ENCODE measurements at places on chromosomes 2 and 18.

GRCh38 chr2:64104933-64105332 is 39.3 kb downstream of the PELI1 start:
- no peak for DNase-seq

DNA sequence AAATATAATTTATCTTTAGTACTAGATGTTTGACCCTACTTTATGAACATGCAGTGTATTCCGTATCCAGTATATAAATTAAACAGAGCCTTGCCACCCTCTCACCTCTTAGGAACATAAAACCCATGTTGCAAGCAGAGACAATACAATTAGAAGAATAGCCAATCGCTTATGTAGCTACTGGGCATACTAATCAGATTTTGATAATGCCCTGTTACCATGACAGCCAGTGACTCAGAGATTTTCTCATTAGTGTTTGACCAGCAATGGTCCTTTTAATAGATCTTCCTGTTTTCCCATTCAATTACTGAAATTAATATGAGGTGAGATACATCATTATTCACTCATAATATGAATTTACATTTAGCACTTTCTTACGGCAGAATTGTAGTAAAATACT is 547.3 kb upstream of the VWC2L start:
- DNase-seq: no peak

DNA sequence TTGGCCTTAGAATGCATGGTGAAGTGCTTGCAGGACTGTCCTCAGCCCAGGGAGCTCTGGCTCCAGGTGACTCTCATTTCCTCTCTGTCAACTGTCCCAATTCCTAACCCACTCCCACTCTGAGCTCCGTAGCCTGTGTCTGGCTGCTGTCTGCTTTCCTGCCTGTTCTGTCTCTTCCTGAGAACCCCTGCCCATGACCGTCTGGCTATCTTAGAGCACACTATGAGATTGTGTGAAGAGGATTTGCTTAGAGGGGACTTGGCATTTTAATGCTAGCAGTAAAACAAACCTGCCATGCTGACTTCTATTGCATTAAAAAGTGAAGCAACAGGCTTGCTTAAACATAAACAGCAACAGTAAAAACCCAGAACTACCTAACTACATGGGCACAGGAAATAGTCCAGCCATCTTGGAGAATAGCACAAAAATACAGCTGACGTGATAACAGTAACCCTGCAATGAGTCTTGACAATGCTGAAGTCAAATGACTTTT is 234.7 kb downstream of the PRKCE start:
- no peak for DNase-seq

DNA sequence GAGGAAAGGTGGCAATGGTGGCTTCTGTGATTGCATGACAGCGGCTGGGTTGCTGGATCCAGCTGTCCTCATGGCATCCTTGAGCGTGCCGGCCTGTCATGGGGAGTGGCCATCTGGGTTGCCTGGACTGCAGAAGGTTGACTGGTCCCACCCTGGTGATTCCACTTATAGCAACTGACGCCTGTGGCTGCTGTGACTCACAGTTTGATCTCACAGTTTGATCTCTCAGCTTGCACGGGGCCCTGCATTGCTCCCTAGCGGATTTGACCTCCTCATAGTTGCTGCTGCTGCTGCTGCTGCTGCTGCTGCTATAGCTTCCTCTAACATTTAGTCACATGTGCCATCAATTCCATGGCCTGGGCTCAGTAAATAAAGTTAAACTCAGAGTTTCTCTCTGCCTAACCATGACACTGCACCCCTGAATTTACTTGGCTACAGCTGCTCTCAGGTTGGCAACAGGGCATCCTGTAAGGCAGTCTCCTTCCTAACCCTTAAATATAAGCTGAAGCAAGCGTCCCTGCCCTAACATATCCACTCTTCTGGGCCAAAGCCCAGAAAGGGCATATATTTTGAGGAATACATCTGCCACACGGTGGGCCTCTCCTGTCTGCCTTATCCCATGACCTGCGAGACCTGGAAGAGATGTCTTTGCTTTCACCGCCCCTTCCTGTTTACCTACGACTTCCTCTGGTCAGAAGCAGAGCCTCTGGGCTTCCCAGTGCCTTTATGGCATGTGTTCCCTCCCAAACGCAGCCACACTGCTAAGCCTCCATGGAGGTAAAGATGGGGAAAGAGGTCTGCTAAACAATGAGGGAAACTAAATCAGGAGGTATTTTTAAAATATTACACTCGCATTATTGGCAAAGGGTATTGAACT is 37.8 kb upstream of the CCDC150 start:
- no peak for DNase-seq

GRCh38 chr18:58209326-58209725 is 165.3 kb downstream of the NEDD4L start:
- DNase-seq: no peak

- no peak for DNase-seq
These were observed 18.6 kb downstream of the SF3B1 start for GRCh38 chr2:197416268-197416667.

GRCh38 chr2:161118722-161119121 is 41.5 kb upstream of the TANK start:
- no peak for DNase-seq

DNA sequence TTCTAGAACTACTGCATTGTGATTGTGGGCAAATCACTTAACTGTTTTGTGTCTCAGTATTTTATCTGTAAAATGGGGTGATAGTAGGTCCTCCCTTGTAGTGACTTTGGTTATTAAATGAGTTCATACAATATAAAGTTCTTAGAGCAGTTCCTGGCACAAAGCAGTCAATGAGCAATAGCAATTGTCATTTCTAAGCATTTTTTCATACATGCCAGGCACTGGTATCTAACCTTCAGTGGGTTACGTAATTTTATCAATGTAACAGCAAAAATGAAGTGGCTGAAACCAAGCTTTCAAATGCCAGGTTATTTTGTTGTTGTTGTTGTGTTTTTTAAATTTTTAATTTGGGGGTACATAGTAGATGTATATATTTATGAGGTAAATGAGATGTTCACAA is 401.9 kb downstream of the MEIS1 start:
- DNase-seq: no peak

GRCh38 chr2:38416296-38417036 is 39.4 kb upstream of the ATL2 start:
- DNase-seq: no peak

DNA sequence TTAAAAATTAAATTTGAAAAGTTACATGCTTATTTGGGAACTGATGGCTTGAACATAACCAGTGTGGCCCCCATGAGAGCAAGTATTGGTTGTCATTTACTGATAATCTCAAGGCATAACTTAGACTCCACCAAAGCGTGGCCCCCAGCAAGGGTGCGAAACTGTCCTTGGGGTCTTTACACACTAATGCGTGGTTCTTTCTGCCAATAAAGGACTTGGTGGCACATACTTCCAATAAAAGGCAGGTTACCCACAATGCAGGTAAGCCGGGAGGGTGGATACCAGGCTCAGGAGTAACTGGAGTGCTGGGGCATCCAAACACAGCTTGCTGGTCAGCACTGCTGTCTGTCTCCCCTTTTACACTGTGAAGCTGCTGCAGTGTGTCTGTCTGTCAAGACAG is 278.2 kb upstream of the NCKAP5 start:
- no peak for DNase-seq

DNA sequence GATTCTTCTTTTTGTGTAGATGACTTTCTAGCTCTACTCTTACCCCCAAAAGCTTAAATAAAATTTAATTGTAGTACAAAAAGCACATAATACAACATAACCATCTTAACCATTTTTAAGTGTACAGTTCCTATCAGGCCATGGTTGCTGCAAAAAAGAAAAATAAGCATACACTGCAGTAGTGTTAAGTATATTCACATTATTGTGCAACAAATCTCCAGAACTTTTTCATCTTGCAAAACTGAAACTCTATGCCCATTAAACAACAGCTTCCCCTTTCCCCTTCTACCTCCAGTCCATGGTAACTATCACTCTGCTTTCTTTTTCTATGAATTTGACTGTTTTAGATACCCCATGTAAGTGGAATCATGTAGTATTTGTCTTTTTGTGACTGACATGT is 18.1 kb downstream of the PPM1B start:
- DNase-seq: no peak
